ENCODE measurements at places on chromosomes 2 and 18.

GRCh38 chr2:208268156-208268952 is 2.3 kb downstream of the PIKFYVE start:
- DNase-seq = no peak

GRCh38 chr2:218043701-218044109 is 25.3 kb upstream of the RUFY4 start:
- DNase-seq = no peak

DNA sequence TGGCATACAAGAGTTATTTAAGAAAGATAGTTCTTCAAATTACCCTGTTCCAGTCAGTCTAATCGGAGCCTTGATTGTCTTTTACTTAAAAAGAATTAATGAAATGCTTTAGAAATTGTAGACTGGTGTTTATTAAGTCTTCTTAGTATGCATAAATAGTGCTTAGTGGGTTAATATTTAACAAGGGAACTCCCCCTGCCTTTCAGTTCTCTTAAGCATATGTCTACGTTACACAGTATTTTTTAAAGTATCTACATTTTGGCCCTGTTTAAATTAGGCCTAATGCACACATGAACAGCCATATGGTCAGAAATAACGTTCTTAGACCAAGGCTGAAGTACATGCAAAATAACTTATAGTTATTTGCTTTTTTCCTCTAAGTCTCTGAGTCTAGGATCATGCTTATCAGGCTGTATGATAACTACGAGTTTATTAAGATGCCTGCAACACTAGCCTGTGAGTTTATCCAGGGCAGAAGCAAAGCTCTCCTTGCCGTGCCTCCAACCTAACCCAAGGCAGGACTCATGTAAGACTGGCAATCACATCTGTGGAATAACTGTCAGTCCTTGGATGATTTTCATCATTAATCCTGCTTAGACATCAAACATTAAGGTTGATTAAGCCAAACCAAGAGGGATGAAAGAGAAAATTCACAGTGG is 6.7 kb downstream of the BCL2 start:
- no peak for DNase-seq

DNA sequence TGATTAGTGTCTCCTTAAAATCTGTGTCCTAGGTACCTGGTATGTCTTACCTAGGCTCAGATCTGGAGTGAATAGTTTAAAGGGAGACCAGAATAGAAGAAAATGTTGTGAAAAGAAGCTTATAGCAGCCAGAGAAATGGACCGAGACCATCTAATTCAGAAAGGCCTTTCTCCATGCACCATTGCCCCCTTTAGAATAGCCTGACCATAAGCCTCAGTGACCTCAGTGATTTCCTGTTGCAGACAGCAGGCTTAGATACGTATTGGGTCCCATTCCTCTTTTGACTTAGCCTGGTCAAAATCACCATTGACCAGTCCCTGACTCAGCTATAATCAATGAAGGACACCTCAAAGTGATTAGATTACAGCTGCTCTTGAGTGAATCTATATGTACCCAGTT is 690.7 kb upstream of the KLHL29 start:
- no peak for DNase-seq

GRCh38 chr18:57110290-57110689 is 36.6 kb upstream of the BOD1L2 start:
- DNase-seq = no peak
